Tibial nerve (tissue), 4 donors: ENCODE measurements at places on chromosomes 5 and 9.

- DNase-seq, result no peak
Observed at GRCh38 chr5:139848508-139849100, 53.0 kb downstream of the PSD2 start.

- no peak for DNase-seq
Observed at GRCh38 chr9:104682642-104683041, 11.7 kb upstream of the OR13D1 start.

- DNase-seq, result no peak
Observed at GRCh38 chr5:83368835-83369234, 102.7 kb upstream of the VCAN start.

GRCh38 chr9:33633636-33634035 lies 109.6 kb downstream of the ANKRD18B start:
- DNase-seq, result no peak

DNA sequence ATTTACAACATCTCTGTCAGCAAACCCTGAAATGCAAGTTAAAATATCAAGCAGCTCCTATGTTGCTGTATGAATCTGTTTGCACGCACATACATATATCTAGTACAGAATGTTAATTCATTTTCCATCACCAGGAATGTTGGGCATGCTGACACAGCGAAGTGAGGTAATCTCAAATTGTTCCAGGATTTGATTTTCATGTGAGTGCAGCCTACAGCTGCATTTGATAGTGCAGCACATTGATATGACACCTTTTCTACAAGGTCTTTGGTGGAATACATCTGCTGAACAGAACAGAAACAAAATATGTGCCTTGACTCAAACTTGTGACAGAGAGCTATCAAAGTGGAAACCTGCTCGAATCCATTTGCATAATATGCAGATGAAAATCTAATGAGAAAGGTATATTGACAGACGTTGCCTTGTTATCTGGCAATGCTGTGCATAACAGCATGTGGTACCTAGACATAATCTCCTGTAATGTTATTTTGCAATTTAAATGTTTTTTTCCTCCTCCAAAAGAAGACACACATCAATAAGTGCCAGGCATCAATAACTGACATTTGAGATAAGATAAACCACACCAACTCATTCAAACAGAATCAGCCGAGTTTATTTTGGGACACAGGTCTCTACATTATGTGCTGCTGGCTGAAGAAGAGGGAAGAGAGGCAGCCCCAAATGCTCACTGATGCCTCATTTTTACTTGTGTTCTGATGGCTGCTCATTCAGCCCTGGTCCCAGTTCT lies 512.2 kb downstream of the ZNF608 start:
- DNase-seq, result no peak

- no peak for DNase-seq
Observed at GRCh38 chr9:7185612-7186011, 427.8 kb downstream of the KDM4C start.

- DNase-seq, result no peak
Observed at GRCh38 chr9:72588336-72588735, 66.9 kb downstream of the TMC1 start.

- DNase-seq, result no peak
Observed at GRCh38 chr9:99189887-99190596, 31.7 kb downstream of the ALG2 start.

DNA sequence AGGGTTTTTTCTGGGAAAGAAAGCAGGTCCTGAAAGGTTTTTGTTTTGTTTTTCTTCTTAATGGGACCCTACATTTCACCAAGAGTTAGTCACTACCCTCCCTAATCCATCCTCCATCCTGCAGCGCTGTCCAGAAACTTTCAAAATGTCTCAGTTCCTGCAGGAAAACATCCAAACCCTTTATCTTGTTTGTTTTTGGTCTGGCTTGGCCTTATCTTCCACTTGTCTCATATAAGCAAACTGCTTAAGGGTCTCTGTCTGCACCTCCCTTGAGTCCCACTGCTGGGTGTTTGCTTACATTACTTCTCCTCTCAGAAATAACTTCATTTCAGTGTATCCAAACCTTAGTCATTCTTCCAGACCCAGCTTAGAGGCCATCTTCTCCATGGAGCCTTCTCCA lies 11.0 kb upstream of the TRAF1 start:
- DNase-seq, result no peak

GRCh38 chr5:115720888-115721287 lies 95.1 kb upstream of the TMED7 start:
- no peak for DNase-seq

DNA sequence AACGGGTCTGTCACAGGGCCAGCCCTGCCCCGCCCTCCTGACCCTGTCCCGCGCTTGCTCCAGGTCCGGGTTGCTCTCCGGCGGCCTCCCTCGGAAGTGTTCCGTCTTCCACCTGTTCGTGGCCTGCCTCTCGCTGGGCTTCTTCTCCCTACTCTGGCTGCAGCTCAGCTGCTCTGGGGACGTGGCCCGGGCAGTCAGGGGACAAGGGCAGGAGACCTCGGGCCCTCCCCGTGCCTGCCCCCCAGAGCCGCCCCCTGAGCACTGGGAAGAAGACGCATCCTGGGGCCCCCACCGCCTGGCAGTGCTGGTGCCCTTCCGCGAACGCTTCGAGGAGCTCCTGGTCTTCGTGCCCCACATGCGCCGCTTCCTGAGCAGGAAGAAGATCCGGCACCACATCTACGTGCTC lies 4.2 kb downstream of the B4GALT7 start:
- DNase-seq, result no peak

- DNase-seq, result no peak
Observed at GRCh38 chr5:171258737-171259415, 50.2 kb upstream of the TLX3 start.
